ENCODE measurements at places on chromosomes 7 and 10.

GRCh38 chr10:24944512-24945255 lies 7.7 kb downstream of the PRTFDC1 start:
- DNase-seq = peak; percentile 38

GRCh38 chr7:132002343-132002968 lies 446.0 kb upstream of the PODXL start:
- no peak for DNase-seq

DNA sequence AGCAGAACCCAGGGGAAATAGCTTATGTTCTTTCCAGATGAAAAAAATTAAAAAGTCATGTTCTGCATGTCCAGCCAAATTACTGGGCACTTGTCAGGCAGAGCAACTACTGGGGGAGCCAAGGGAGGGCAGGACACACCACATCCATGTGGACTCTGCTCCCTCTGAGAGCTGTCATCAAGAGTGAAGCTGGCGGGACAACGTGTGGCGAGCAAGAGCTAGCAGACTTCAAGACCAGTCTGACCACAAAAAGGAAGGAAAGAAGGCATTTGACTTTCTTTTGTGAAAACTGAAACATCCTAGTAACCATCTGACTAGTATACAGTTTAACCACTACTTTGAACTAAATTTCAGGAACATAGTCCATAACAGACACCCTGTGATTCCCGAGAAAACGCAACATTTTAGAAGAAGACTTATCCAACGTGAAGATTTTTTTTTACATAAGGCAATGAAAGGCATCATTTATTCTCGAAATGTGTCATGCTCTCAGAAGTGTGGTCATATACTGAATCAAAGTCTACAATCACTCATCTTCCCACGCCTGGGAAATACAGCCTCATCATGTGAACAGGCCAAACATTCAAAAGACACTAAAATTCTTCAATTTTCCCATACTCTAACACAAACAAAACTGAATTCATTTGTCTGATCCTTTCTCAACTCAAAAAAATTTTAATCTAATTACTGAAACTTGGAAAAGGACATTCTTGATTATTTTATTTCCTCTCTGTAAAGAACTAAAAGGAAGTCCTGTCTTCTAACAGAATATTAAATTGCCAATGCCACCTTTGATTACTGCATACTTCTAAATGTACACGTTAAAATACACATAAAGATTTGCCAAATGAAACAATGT lies 15.5 kb downstream of the CYTH3 start:
- peak; percentile 57 for DNase-seq

DNA sequence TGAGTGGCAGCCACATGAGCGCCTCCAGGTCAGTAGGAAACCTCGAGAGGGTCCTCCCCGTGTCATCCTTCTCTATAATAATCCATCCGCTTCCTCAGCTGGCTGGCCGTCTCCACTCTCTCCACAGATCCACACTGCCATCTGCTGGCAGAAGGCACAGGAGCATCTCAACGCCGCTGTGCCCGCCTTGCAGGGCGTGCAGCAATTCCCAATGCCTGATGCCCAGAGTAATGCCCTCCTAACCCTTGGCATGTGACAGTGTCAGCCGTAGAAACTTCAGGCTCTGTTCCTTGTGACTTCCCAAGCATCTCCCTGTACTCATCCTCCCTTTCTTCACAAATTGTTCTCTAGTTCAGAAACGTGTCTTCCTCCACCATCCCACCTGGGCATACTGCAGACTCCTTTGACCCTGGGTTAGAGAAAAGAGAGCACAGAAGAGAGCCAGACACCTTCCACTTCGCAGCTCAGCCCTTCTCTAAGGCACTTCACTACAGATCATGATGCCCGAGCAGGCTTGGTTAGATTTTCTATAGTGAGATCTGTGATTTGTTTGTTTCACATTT lies 70.8 kb downstream of the XPNPEP1 start:
- DNase-seq = peak; percentile 86

DNA sequence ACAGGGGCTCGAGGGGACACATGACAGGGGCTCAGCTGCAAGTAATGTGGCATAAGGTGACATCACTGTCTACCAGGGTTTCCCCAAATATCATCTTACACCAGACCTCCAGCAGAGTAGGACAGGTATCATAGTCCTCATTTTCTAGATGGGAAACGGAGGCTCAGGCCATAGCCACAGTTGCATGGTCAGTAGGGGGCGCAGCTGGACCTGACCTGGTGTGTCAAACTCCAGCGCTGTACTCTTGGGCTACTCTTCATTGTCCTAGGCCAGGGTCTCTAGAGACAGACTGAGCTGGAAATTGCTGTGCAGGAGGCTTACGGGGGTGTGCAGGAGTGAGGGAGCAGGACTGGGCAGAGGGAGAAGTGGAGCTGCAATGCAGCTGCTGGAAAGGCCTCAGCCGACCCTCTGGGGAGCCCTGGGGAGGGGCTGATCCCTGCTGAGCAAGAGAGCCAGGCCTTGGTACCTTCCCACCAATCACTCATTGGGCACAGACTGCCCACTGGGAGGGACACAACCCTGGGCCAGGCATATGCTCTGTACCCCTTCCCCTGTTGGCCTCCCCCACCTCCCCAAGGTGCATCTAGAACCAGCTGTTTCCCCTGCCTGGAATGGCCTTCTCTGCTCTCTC lies 89.9 kb downstream of the CDH23 start:
- DNase-seq = peak; percentile 66

GRCh38 chr10:73110345-73110849 lies at the start of gene NUDT13:
Gene NUDT13 (plus strand): TSS chr10:73110455. CDS start chr10:73114366, 3,911 bp downstream.
- peak; percentile 93 for DNase-seq

GRCh38 chr7:15751191-15751701 lies 64.8 kb upstream of the MEOX2 start:
- DNase-seq = no peak

DNA sequence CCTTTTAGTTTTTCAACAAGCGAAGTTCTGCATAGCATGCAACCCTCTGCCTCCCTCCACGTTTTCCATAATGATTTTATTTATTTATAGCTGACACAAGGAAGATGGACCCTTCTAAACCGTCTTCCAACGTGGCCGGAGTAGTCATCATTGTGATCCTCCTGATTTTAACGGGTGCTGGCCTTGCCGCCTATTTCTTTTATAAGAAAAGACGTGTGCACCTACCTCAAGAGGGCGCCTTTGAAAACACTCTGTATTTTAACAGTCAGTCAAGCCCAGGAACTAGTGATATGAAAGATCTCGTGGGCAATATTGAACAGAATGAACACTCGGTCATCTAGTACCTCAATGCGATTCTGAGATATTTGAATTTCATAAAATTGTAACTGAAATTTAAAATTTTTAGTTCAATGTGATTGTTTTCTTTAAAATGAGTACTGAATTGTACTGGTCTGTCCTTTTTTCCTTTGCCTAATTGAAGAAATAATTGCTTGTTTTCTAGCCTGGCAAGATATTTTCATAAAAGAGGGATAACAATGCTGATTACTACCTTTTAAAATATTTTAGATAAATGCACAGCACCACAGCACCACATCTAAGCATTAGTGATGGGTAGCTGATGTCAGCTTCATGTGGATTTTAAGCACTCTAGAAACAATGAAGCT lies 41.5 kb upstream of the SLC39A12 start:
- DNase-seq = peak; percentile 85

GRCh38 chr7:65798111-65799075 lies 74.5 kb upstream of the VKORC1L1 start:
- no peak for DNase-seq
